ENCODE measurements at places on chromosomes 11 and 22.

- no peak for DNase-seq
Observed at GRCh38 chr22:29604076-29604360, 585 bp downstream of the NF2 start.

- DNase-seq: no peak
Observed at GRCh38 chr22:29755889-29756288, 10.9 kb downstream of the ZMAT5 start.

- no peak for DNase-seq
Observed at GRCh38 chr11:38131535-38131934, 1533.5 kb upstream of the RAG2 start.

DNA sequence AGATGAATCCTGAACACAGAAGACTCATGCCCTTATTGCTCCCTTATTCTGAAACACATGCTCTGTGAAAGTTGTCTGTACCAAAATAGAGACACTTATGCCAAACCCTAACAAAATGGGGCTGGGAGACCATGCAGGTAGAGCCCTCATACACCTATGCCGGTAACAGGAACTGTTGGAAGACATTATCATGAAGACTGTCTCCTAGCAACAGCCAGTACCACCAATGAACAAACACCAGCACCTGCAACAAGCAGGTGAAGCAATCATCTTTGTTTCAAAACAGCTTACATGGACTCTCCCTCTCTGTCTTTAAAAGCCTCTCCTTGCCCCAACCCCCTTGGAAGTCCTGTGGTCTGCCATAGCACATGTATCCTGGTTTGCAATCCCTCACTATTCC, 17.2 kb downstream of the SLC5A4 start:
- no peak for DNase-seq

DNA sequence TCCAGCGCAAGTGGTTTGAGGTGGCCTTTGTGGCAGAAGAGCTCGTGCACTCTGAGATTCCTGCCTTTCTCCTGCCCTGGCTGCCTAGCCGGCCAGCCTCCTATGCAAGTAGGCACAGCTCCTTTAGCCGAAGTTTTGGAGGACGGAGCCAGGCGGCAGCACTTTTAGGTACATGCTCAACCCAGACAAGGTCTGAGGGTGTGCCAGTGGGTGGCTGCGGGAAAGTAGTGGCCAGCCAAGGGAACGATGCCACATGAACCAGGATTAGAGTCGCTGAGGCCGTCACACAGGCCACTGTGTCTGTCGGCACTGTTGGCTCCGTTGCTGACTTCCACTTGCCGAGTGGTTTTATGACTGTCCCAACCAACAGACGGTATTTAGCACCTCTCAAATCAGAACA, 64.8 kb upstream of the YWHAH start:
- no peak for DNase-seq
